ENCODE measurements at places on chromosomes 2 and 18.
A peak's percentile ranks its signal among the peaks of the same experiment; 100 is the strongest.

GRCh38 chr2:12465631-12466135 is 251.1 kb upstream of the TRIB2 start:
- no peak for DNase-seq

DNA sequence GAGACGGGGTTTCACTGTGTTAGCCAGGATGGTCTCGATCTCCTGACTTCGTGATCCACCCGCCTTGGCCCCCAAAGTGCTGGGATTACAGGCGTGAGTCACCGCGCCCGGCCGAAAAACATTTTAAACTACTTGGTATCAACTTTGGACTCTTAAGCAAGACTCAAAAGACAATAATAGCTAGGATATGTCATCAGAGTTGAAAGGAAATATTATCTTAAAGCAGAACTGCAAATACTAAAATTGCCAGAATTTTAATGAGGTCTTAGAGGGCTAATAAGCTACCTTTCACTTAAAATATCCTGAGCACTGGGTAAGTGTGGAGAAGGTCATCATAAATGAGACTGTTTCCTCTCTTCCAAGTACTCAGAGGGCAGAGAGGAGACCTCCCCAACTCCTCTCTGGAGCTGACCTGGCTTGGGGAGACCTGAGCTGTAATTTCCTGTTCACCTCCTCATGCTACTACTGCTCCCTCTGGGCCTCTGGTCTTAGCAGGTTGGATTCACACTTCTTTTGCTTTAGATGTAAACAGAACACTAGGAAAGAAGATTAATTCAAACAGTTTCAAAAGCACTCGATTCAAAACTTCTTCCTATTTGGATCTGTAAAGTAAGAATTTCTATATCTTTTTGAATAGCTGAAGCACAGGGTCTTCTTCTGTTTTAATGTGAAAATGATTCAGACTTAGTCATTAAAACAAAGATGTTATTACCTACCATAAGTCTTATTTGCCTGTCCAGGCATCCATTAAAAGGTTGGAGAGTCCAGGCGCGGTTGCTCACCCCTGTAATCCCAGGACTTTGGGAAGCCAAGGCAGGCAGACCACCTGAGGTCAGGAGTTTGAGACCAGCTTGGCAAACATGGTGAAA is 16.5 kb downstream of the CNRIP1 start:
- no peak for DNase-seq

DNA sequence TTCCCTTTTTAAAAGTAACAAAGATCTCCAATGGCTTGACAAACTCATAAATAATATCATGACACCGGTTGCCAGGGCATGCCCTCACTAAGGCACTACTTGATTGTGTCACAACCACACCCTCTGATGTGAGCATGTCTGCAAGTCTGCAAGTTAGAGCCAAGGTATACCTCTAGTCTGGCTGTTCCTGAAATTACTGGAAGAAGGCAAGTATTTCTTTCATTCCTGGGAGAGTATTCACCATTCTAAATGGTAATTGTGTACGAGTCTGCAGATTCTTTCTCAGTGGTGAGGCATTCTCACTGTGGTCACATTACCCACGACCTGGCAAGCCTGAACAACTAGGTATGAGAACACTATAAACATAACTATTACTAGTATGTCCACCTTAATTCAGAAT is 25.7 kb upstream of the RNU4ATAC start:
- DNase-seq: peak; percentile 73

GRCh38 chr18:6859676-6860422 is 130.3 kb downstream of the ARHGAP28 start:
- no peak for DNase-seq

DNA sequence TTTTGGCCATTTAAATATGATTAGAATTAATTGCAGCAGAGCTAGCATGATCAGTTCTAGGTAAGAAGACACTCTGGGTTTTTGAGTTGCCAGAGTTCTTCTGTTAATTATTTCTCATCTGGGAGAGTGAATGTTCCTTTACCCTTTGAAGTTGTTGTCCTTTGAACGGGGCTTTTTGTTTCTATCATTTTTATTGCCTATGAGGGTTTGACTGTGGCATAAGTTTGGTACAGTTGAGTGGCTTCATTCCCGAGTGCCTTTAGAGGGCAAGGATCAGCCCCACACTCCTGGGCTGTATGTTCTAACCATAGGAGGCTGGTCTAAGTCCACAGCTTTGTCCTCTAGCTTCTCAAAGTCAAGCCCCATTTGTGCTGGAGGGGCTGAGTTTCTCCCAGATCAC is 804.3 kb downstream of the KCNJ3 start:
- DNase-seq: no peak

Measured in fibroblast of gingiva (primary cell).